ENCODE measurements at places on chromosomes 6 and 20.

DNA sequence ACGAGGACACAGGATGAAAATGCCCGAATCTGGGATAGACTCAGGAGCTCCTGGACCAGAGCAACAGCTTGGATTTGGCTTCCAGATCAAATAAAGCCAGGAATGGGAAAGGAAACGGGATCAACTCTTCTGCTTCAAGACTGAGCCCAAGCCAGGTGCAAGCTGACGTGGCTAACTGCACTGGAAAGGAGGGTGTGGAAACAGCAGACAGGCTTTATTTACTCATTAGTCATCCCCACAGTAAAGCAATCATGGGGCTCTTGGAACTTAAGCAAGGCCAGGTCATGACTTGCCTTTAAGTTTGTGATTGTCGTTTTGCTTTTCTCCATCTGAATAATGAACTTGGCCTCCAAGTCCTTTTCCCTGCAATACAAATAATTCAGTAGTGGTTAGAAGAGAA, 45.2 kb downstream of the KIF16B start:
- no peak for DNase-seq

- no peak for DNase-seq
Observed at GRCh38 chr20:25100914-25101313, 19.0 kb upstream of the VSX1 start.

DNA sequence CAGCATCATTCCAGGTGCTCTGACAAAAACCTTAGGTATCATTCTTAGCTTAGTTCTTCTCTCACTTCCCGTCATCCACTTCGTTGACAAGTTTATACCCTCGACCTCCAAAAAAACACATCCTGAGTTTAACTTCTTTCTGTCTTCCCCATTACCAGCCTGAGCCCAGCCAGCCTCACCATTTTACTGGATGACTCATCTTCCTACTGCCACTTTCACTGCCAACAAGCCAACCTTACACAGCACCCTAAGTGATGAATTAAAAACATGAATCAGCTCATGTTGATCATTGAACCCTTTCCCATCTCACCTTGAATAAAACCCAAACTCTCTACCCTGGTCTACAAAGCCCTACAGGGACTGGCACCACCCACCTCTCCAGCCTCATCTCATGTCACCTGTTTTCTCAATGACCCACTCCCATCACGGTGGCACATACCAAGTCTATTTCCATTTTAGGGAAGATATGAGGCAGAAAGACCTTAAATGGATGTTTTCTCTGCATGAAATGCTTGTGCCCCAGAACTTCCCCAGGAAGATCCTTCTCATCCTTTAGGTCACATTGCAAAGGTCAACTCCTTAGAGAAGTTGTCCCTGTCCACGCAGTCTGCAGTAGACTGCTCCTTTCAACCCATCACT, 9.9 kb upstream of the UST start:
- no peak for DNase-seq

GRCh38 chr6:46645265-46645664, 7.4 kb downstream of the CYP39A1 start:
- DNase-seq = no peak

DNA sequence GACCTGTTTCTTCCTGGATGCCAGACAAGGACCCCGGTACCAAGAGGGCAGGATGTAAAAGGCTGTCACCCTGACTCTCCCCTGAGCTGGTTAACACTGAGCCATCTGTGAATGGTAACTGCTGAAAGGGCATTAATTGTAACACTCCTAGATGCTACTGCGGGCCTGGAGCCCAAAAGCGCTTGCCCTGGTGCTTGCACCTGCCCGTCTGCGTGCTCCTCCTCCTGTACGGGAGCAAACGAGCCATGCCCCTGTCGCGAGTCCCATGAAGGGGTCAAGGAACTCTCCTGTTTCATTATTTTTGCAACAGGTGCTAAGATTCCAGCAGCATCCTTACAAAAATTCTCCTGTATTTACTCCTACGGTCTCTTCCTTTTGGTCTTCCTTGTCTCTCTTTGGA, 140.0 kb upstream of the LAMA2 start:
- no peak for DNase-seq

- DNase-seq = no peak
Observed at GRCh38 chr6:23851522-23851921, 274.5 kb upstream of the NRSN1 start.

Data from esophagus squamous epithelium (tissue), 5 donors.